ENCODE measurements at places on chromosomes 7 and 10.

- DNase-seq, result no peak
Measured at GRCh38 chr10:90175161-90175681, 473.8 kb downstream of the KIF20B start.

DNA sequence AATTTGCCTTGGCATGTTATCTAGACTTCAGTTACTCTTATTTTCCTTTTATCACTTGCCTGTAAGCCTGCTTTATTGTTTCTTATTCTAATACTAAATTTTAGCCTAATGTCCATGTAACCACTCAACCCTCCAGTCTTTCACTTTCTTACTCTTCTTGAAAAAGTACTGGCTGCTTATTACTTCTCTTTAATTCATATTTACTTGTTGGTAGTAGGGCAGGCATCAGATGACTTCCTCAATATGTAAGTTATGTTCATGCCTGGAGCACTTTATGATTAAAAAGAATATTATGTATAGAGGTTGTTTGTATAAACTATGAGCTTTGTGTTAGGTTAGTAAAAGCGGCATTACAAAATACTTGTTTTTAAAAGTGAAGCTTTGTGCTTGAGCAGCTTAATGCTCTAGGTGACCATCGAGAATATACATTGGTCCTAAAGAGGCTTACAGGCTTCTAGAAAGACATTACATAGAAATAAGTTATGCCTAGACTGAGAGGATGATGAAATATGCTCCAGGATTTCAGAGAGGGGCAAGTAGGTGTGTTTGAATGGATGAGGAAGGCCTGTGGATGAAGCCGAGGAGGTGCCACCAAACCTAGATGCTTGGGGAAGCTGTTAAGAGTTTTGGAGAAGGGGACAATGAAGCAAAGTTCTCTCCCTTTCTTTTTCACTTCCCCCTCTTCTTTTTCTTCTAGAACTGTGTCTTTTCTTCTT, 207.1 kb upstream of the HDAC9 start:
- no peak for DNase-seq

GRCh38 chr10:133378251-133379096, 588 bp upstream of the PAOX start:
- peak; percentile 52 for DNase-seq

DNA sequence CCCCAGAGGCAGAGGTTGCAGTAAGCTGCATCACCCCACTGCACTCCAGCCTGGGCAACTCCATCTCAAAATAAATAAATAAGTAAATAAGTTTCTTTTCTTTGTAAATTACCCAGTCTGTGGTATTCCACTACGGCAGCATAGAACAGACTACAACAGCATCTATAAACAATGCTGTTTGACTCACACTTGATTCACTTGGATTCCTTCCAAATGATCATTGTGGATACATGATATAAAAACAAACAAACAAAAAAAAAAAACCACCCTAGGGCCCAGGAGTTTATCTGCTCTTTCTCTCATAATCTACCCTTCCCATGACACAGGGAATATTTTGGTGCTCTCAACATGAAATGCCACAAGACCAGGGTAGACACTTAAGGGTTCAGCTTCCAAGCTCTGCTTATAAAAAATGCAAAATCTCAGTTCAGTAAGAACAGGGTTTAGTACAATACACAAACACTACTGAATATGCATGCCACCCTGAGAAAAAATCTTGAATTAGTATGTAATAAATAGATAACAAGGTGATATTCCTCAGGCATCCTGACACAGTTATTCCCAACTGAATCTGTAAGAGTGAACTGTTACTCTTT, 200.9 kb downstream of the FAM107B start:
- no peak for DNase-seq

- DNase-seq, result peak; percentile 79
Measured at GRCh38 chr7:93442478-93443224, 131.9 kb downstream of the CALCR start.

- no peak for DNase-seq
Measured at GRCh38 chr7:81690251-81690650, 79.6 kb downstream of the HGF start.

DNA sequence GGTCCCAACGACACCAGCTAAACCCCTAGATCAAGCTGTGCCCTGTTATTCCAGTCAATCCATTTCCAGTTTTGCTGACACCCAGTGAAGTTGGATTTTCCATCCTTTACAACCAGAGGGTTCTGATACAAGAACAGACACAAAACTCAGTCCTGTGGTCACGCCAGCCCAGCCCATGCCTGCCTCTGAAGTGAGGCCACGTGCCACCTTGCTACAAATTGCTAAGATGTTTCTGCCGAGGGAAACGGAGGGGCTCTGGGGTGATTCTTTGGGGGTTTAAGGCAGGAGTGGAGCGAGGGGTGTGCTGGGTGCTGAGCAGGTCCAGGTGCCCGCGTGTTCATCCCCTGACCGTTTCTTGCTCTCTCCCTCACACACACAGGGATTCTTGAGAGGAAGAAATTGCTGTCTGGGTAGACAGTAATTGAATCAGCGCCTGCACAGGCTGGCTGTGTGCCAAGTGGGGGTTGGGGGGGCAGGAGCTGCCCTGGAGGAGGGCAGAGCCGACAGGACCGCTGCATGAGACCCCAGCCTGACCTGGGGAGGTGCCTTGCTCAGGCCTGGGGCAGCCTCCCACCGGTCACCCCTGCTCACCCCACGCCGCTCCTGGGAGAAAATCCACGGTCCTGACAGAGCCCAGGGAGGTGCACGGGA, 38.1 kb downstream of the ADAP1 start:
- no peak for DNase-seq

DNA sequence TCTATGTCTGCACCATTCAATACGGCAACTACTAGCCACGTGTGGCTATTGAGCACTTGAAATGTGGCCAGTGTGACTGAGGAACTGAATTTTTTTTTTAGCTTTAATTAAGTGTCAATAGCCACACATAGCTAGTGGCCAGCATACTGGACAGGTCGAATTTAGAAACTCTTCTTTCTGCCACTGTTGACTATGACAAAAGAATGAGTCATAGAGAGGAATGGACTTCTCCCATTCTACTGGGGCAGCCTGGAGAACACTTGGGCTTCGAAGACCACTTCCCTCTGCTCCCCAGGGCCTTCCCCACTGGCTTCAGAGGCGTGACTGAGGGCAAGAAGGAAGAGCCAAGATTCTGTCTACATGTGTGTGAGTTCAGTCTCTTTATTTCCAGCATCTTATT, 137.5 kb downstream of the SNX10 start:
- no peak for DNase-seq

- DNase-seq, result no peak
Measured at GRCh38 chr7:141430455-141431139, 120.6 kb upstream of the AGK start.

- DNase-seq, result no peak
Measured at GRCh38 chr10:78769526-78769925, 299.2 kb upstream of the ZMIZ1 start.
